Hematopoietic multipotent progenitor cell (in vitro differentiated cells): ENCODE measurements at places on chromosomes 16 and 17. TPM values are rescaled to one million over a fixed set of nuclear protein-coding genes. Genes with fewer than 3 reads are reported as not detected.

DNA sequence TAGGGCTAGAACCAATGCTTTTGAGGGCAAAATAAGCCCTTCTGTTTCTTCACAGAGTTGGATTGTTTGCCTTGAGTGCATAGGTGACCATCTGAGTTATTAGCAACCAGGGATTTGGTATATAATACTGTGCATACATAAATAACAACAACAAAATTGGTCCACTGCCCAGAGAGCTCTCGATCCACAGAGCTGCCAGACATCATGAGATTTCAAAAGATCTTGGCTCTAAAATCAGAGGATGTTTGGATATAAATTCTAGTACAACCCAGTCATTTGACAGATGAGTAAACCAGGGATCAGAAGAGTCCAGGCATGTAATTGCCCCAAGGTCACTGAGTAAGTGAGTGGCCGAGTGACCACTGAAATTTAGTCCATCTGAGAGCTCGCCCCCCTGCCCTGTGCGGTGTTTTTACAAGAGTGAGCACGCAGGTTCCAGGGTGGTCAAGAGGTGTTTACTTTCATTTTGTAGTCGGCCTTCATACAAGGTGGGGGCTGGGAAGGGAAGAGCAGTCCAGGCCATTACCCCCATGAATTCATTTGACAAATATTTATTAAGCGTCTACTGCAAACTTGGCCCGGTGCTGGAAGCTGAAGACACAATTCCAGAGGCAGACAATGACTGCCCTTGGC, 1.8 kb upstream of the MT2A start:
- DNase-seq = no peak

GRCh38 chr17:50542795-50543774, 3.9 kb upstream of the SPATA20 start:
- no peak for DNase-seq

DNA sequence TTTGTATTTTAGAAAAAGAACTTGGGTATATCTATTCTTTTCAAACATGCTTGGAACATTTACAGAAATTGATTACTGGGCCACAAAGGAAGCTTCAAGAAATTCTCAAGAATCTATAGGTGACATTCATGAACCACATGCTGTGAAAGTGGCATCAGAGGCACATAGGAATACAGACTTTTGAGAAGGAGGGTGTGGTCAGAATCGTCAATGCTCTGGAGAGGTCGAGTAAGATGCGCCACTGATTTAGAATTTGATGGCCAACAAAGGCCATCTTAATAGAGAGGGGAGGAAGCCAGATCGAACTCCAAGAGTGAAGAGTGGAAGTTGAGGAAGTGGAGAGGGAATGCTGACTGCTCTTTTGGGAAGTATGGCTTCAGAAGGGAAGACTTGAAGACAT, 3.5 kb upstream of the NSMCE1 start:
- no peak for DNase-seq

Gene NATD1
- total RNA-seq = 8.6 TPM
